CD4-positive, alpha-beta T cell treated with Interleukin-6 for 4 hours (primary cell): ENCODE measurements at places on chromosomes 3 and 15.

DNA sequence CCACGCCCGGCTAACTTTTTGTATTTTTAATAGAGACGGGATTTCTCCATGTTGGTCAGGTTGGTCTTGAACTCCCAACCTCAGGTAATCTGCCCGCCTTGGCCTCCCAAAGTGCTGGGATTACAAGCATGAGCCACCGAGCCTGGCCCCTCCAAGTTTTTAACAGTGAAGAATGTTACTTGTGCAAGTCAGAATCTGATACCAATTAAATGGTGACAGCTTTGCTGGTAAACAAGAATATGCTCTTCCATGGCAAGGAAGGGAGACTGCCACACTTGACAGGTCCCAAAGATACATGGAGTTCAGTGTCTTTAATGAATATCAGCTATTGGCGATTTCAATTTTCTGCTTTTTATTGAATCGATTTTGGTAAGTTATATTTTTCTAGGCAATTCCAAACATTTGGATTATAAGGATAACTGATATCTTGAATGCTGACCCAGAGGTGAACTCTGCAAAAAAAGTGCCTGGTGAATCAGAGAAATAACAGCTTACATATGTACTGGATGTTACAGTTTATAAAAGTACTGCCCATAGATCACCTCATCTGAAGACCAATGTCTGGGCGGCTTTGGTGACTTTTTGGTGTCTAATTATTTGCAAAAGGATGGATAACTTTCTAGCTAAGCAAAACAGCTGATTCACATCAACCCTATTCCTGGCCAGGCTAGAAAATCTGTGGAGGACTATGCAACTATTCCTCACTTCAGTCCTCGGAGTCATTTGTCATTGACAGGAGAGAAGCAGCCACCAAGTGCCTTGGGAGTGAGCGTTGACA, 1.2 kb downstream of the PARP16 start:
- DNase-seq, result no peak

GRCh38 chr15:81491414-81492096, 117.5 kb upstream of the TMC3 start:
- DNase-seq, result no peak

DNA sequence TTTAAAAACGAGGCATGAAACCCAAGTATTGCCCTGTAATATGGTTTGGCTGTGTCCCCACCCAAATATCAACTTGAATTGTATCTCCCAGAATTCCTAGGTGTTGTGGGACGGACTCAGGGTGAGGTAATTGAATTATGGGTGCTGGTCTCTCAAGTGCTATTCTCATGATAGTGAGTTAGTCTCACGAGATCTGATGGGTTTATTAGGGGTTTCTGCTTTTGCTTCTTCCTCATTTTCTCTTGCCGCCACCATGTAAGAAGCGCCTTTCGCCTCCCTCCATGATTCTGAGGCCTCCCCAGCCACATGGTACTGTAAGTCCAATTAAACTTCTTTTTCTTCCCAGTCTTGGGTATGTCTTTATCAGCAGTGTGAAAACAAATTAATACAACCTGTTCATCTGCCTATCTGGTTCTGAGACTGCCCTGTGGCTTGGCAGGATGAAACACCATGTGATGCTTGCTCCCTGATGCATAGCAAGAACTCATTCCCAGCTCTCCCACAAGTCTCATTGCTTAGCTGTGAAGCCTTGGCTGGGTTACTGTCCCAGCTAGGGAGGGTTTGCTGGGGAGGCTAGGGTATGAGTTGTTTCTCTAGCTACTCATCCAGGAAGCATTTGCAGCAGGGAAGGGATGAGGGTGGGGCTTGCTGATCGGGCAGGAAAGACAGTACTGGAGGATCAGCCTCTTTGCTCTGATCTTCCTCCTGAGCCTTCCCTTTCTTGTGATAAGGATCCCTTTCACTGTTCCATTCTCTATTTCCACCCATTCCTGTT, 3.7 kb upstream of the SQOR start:
- DNase-seq, result no peak

DNA sequence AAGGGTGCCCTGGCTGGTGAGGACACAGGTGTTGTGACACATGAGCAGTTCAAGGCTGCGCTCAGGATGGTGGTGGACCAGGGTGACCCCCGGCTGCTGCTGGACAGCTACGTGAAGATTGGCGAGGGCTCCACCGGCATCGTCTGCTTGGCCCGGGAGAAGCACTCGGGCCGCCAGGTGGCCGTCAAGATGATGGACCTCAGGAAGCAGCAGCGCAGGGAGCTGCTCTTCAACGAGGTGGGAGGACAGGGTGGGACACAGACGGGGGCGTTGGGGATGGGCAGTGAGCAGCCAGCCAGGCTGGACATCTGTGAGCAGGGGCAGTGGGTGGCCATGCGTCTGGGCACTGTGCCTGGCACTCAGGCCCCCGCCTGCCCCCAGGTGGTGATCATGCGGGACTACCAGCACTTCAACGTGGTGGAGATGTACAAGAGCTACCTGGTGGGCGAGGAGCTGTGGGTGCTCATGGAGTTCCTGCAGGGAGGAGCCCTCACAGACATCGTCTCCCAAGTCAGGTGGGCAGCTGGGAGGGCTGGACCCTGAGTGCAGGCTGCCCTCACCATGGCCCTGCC, 10.3 kb downstream of the ANKRD63 start:
- peak; percentile 10 for DNase-seq

DNA sequence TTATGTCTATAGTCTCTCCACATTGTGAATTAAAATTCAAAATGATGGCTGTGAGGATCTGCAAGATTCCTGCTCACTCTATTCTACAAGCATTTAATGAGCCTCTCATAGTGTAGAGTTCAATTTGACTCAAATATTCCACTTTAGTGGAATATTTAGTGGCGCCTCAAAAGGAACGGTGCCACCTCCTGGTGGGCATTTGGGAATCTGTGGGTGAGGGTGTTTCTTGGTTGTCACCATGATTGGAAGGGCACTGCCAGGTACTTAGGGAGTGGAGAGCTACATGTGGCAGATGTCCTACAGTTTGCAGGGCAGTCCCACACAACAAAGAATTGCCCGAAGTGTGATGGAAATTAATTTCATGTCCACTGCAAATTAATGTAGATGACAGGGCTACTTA, 21.5 kb upstream of the KCNMB3 start:
- peak; percentile 33 for DNase-seq

GRCh38 chr3:158709666-158710083, 22.6 kb downstream of the RARRES1 start:
- DNase-seq, result no peak

GRCh38 chr3:24318677-24319287, 175.9 kb downstream of the THRB start:
- DNase-seq, result no peak

DNA sequence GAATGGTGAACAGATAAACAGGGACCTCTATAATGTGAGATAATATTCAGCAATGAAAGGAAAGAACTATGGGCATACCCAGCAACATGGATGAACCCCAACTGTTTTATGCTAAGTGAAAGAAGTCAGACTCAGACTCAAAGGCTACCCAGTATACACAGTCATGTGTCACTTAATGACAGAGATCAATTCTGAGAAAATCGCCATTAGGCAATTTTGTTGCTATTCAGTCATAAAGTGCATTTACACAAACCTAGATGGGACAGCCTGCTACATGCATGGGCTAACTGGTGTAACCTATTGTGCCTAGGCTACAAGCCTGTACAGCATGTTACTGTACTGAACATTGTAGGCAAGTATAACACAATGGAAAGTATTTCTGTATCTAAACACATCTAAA, 76.5 kb downstream of the B3GNT5 start:
- no peak for DNase-seq

DNA sequence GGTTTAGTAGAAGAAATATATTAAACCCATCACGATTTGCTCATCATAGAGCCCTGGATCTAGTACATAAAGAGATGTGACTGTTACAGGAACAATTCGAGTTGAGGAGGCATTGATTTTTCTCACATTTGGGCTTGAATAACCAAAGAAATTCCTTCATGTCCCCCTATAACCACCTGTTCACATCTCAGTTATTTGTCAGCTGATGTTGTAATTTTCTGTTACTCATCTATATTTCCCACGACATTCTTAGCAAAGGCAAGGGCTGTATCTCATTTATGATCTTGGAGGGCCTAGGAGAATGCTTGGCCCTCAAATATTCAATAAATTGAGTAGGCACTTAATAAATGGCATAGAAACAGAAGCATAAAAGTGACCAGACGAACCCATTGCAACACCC, 36.4 kb upstream of the GYG1 start:
- DNase-seq, result no peak

DNA sequence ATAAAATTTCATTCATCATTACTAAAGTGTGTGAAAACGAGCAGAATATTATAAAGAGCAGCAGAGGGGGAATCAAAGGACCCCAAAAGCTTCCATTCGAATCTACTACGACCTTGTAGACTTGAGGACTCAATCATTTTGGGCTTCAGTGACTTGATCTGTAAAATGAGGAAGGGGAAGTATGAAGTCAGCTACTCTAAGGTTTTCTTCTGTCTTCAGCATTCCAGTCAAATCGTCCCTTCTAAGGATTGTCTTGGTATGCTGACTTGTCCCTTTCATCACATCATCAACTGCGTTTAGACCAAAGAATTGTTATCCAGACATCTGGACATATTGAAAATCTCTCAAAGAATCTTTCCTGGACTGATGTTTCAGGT, 44.8 kb downstream of the PLD1 start:
- no peak for DNase-seq

DNA sequence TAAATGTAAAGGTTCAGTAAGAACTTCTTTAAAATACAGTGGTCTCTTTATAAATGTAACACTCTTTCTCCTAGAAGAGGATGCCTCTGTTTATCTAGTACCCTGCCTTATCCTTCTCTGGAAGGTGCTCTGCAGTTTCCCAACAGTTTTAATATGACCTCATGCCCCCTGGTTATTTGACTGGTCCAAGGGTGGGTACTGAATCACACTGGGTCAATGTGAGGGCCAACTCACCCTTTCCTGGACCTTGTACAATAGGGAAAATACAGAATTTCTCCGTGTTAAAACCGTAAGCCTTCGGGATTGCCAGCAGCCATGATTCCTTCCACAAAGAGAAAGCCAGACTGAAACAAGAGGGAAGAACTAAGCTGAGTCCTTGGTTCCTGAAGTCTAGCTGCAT, 9.2 kb downstream of the DCBLD2 start:
- no peak for DNase-seq

DNA sequence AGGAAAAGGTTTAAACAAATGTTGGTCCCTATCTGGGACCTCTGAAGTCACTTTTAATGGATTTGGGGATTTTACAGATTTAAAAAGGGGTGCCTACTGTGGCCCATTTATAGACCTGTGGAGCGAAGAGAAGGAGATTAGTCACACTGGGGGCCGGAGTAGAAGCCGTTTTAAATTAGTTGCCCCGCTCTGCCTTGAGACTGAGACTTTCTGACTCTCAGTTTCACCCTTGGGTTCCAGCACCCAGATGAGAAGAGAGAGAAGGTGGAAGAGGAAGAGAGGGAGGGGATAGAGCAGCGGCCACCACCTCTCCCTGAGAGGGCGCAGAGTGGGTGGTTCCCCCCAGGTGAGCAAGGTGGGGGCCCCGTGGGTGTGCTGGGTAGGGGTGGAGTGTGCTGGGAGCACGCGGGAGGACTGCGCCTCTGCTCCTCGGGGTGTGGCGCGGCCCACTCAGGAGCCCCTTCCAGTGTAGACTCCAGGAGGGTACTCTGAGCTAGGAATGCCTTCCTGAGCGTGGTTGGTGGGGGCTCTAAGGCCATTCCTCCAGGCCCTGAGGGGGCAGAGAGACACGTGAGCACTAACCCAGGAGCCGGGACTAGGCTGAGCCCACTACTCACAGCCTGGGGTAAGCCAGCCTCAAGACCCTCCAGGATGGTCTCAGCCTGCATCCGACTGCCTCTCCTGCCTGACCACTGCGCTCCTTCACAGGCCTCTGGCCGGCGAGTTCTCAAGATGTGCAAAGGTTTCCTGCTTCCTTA, 32.6 kb upstream of the RAB6B start:
- no peak for DNase-seq
